ENCODE measurements at places on chromosomes 3 and 15.
A peak's percentile ranks its signal among the peaks of the same experiment; 100 is the strongest.

- DNase-seq = peak; percentile 92
Observed at GRCh38 chr3:177351757-177352158, 154.5 kb upstream of the TBL1XR1 start.

GRCh38 chr15:70722266-70723121 is 40.9 kb downstream of the UACA start:
- peak; percentile 51 for DNase-seq

GRCh38 chr3:111864821-111865656 is 6.0 kb downstream of the PHLDB2 start:
- DNase-seq = no peak

DNA sequence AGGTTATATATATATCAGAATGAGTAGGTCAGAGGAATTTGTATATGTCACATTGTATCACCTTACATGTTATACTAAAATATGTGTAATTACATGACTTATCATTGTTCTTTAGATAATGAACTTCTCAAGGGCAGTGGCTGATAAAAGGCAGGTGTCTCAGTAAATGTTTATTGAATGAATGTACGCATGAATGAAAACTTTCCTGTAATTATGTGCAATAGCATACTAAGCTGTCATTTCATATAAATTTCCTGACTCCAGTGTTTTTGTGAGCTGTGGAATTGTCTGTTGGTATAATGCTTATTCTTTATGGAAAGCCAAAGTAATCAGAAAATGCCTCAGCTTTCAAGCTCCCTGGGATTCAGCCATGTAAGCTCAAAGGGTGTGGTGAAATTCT is 4.2 kb downstream of the TBC1D23 start:
- DNase-seq = no peak

DNA sequence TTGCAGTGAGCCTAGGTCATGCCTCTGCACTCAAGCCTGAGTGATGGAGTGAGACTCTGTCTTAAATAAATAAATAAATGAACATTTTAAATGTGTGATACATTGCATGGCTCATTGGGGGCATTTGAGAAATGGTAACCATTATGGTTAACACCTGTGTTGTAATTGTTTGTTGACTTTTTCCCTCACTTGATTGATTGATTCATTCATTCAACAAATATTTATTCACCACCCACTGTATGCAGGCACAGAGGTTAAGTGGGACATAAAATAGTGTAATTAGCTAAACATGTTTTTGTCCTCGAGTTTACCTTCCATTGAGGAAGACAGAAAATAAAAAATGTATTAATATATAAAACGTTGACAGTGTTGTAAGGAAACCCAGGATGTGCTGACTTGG is 127.1 kb upstream of the ANKRD28 start:
- DNase-seq = no peak

DNA sequence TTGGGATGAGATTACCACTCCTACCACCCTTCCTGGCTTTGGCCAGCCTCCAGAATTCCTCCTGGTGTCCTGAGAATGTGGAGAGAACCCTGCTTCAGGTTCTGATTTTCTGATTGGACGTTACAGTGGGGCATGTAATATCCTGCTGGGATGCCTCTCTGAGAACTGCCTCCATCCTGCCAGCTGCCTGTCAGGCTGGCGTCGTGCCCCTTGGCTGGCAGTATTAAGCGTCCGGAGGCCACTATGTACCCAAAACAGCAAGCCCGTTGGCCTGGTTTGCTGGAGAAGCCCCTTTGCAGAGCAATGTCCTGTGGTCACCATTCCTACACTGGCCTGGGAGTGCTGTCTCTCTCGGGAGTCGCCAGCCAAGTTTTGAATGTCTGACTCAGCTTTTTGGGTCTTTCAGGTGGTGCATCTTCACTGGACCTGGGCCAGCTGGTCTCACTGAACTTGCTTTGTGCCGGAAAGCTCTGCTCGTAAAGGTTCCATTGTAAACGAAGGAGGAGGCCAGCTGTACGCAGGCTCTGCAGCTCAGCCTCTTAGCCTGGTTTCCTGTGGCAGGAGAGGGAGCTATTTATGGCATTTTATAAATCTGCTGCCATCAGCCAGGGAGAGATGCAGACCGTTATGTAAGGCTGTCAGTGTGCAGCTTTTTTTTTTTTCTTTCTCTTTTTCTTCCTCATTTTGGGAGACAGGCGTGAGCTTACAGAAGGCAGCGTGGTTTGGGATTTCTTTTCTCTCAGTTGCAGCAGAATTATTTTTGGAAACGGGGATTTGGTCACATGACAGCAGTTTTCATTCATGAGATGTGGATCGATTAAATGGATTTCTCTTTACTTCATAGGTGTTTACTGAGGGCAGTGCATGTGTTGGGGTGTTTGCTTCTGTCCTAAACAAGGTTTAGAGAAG is 19.0 kb upstream of the TRAK1 start:
- DNase-seq = peak; percentile 84

- DNase-seq = no peak
Observed at GRCh38 chr3:169467751-169468150, 195.8 kb downstream of the MECOM start.

- no peak for DNase-seq
Observed at GRCh38 chr3:188899881-188900280, 271.9 kb upstream of the TPRG1 start.

DNA sequence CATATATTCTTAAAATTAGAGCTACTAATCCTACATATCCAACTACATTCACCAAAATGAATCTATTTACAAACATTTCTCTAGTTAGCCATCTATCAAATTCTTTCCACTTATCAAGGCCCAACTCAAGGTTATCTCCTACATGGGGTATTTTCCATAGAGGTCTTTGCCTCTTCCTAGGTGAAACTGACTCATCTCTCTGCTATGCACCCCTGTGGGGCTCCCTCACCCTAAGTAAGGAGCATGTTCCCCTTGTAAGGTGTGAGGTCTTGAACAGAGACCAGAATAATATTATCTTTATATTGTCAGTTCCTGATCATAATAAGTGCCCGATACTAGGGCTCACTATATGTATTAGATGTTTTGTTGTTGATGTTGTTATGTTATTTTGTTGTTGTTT is 74.6 kb upstream of the TSC22D2 start:
- DNase-seq = no peak

DNA sequence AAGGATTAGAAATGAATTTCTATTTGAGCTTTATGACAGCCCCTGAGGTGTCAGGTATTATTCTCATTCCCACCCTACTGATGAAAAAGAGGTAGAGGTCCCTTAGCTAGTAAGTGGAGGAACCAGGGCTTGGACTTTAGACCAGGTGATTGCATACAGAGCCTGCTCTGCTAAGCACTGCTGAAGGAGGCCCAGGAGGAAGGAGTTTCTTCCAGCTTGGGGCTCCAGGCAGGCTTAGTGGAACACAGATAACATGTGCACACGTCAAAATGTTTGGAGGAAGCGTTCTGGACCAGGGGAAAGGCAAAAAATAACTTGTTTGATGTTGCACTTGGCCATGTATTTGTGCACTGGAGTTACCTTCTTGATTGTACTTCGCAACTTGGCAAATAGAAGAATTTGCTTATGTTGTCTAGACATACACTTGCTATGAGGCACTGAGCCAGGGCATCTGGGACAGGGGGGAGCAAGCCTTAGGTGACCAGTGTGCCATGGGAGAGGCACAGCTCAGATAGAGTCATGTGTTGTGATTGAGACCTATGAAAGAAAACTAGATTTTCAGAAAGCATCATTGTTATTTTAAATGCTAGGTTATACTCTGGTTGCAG is 22.4 kb downstream of the IFT122 start:
- DNase-seq = no peak

- DNase-seq = no peak
Observed at GRCh38 chr3:131431754-131432153, 50.2 kb downstream of the NUDT16 start.

- DNase-seq = no peak
Observed at GRCh38 chr3:108826309-108827187, 4.0 kb downstream of the TRAT1 start.

DNA sequence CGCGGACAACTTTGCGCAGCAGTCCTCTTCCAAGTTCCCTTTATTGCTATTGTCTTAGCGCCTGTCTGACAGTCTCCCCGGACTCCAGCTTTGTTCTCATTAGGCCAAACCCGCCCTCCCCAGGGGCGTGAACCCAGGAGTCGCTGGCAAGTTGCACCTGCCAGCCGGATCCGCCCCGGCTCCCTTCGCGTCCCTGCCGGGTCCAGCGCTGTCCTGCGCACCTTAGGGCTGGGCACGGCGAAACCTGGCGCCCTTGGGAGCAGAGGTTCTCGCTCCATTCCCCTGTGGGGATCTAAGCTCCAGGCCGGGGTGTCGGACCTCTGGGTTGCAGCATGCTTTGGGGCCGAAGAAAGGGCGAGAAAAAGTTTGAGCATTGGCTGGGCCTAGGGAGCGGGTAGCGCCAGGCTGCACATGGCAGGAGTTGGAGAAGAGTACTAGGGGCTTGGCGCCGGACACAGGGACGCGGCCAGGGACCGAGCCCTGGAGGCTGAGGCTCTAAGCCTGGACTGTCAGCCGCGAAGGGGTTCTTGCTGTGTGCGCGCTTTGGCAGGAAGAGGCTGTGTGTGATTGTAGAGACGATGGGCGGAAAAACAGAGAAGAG is 335.1 kb upstream of the THRB start:
- no peak for DNase-seq

DNA sequence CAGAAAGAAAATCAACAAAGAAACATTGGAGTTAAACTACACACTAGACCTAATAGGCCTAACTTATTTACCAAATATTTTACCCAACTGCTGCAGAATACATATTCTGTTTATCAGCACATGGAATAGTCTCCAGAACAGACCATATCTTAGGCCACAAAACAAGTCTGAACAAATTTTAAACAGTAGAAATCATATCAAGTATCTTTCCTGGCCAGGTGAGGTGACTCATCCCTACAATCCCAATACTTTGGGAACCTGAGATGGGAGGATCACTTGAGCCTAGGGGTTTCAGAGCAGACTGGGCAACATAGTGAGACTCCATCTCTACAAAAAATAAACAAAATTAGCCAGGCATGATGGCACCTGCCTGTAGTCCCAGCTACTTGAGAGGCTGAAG is 18.1 kb upstream of the KPNA4 start:
- no peak for DNase-seq

- no peak for DNase-seq
Observed at GRCh38 chr3:130259166-130259874, 86.2 kb upstream of the COL6A5 start.

GRCh38 chr15:28995705-28996104 is 109.9 kb downstream of the APBA2 start:
- no peak for DNase-seq

GRCh38 chr3:4351872-4352271 is 48.7 kb downstream of the SETMAR start:
- no peak for DNase-seq

GRCh38 chr3:120796976-120797375 is 54.4 kb downstream of the GTF2E1 start:
- DNase-seq = no peak

DNA sequence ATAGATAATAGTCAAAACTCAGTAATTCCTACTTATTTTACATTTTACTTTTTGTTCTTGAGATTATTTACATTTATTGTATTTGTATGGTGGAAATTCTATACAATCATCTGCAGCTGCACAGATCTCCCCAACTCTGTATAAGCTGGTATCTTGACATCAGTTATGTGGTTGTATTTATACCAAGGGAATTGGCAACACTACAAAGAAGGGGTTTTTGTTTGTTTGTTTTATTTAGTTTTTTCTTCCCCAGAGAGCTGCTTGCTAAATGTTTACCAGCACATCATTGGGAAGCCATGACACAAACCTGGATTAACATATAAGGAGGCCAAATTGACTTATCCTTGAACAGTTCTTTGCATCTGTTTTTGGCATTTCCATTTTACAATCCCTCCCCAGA is 389.2 kb upstream of the KCNMB2 start:
- DNase-seq = no peak

DNA sequence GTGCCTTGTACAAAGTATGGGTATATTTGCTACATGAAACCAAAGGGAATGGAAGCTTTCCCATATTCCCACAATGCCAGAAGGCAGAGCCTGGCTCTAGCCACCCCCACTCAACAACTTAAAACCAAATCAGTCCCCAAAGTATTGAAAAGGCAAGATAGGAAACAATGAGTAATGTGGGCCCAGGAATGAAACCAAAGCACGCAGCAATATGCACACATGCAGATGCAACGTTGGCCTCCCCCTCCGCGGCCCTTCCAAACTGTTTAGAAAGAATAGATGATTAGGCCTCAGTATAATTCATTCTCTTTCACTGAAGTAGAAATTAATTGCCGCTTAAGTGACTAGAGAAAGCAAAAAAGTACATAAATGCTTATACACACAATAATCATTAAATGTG is 59.1 kb downstream of the THRB start:
- DNase-seq = no peak
